ENCODE measurements at places on chromosomes 12 and 14.
A peak's percentile ranks its signal among the peaks of the same experiment; 100 is the strongest.

GRCh38 chr12:65499167-65499566 lies 220.7 kb downstream of the MSRB3 start:
- no peak for DNase-seq

DNA sequence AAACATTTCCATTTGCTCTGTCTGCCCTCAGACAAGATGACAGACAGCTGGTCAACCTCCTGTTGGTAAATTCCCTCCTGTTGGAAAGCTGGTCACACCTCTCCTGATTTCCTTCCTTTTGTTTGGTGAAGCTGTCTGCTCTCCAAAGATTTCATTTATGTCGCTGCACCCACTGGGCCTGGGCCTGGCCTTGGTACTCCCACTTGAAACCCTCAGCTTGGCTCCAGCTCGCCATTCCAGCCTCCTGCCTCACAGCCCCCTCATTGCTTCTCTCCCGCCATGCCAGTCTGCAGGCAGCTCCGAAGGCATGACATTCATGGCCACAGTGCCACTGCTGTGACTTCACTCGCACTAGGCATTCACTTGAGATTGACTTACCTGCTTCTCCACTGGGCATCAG lies 451.8 kb downstream of the VRK1 start:
- DNase-seq = no peak

- DNase-seq = no peak
These were observed 4.7 kb downstream of the MDM2 start for GRCh38 chr12:68812553-68813241.

DNA sequence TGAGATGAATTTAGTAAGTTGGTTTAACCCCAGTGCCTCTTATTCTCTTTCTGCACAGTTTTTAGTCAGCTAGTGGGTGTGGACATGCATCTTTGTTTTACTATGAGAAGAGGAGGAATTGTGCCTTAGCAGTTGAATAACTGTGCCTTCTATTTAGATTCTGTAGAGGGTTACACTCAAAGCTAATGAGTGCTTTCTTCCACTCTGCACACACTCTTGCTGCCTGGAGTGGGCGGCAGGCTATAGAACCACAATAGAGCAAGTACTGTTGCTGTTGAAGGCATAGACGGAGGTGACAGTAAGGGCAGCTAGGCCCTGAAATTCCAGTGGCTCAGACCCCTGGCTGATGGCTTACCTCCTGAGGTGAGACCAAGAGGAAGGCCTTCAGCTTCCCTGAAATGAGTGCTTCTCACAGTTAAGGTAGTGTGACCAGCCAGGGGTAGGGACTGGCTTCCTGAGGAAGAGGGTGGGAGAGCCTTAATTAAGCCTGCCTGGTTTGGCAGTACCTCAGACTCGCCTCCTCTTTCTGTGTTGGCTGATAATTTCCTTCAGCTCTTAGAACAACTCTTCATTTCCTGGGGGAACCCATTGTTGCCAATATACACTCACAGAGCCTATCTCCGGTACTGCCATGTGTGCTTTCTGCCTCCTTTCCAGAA lies 24.7 kb downstream of the SUSD6 start:
- DNase-seq = peak; percentile 45

- no peak for DNase-seq
These were observed 2.0 kb downstream of the EMC9 start for GRCh38 chr14:24139272-24139934.
